A549 treated with Mapracorat at 1 μM for 4 hours (cell line): ENCODE measurements at places on chromosomes 6 and 20. TPM values are rescaled to one million over a fixed set of nuclear protein-coding genes. Genes with fewer than 3 reads are reported as not detected.

The TCF21 gene
- total RNA-seq, result 0.04 to 0.09 TPM (median 0.05 TPM) in 4 of 5 replicates, not detected in the other

The HLA-C gene
- total RNA-seq, result 40.6 to 57.1 TPM (median 52.8 TPM) in 5 replicates

The CRIP3 gene
- 0.39 to 0.51 TPM (median 0.43 TPM) in 5 replicates for total RNA-seq

The HSD17B8 gene
- 11.5 to 15.6 TPM (median 15.0 TPM) in 5 replicates for total RNA-seq

The MAS1 gene
- total RNA-seq, result 0.01 TPM in 1 of 5 replicates, not detected in the others

The SYNE1 gene
- 20.2 to 27.3 TPM (median 21.6 TPM) in 5 replicates for total RNA-seq

The RIPOR3 gene
- total RNA-seq, result 0.06 TPM in 1 of 5 replicates, not detected in the others

The MAK gene
- 0.08 to 0.24 TPM (median 0.13 TPM) in 5 replicates for total RNA-seq

The IL17F gene
- not detected in 5 replicates for total RNA-seq

The BTN1A1 gene
- not detected in 5 replicates for total RNA-seq

The MYL9 gene
- 14.2 to 25.3 TPM (median 19.4 TPM) in 5 replicates for total RNA-seq

The OPN5 gene
- not detected in 5 replicates for total RNA-seq

The SLA2 gene
- 0.05 to 0.12 TPM (median 0.08 TPM) in 5 replicates for total RNA-seq

The PDE10A gene
- 23.4 to 29.8 TPM (median 27.4 TPM) in 5 replicates for total RNA-seq

The HSF2 gene
- 4.6 to 8.9 TPM (median 6.9 TPM) in 5 replicates for total RNA-seq

The SLC17A2 gene
- total RNA-seq, result not detected in 5 replicates

The CLDN20 gene
- not detected in 5 replicates for total RNA-seq

The FAM110A gene
- total RNA-seq, result 5.3 to 11.3 TPM (median 10.3 TPM) in 5 replicates

The HLA-DRB5 gene
- total RNA-seq, result not detected in 5 replicates

The ACSS1 gene
- total RNA-seq, result 11.5 to 17.1 TPM (median 15.7 TPM) in 5 replicates

The KIF6 gene
- 0.11 to 0.35 TPM (median 0.30 TPM) in 5 replicates for total RNA-seq

The TGM2 gene
- 343 to 504 TPM (median 454 TPM) in 5 replicates for total RNA-seq

The WFDC6 gene
- not detected in 5 replicates for total RNA-seq

The CBLN4 gene
- not detected in 5 replicates for total RNA-seq

The MUC22 gene
- total RNA-seq, result 0.03 TPM in 1 of 5 replicates, not detected in the others

The TBX18 gene
- 14.9 to 22.2 TPM (median 20.2 TPM) in 5 replicates for total RNA-seq

The POM121L2 gene
- total RNA-seq, result not detected in 5 replicates

The MOG gene
- not detected in 5 replicates for total RNA-seq

The LINC00237 gene
- not detected in 5 replicates for total RNA-seq

The TCF15 gene
- total RNA-seq, result not detected in 5 replicates

The DPPA5 gene
- total RNA-seq, result not detected in 5 replicates

The VWA7 gene
- 0.72 to 2.2 TPM (median 1.4 TPM) in 5 replicates for total RNA-seq
